ENCODE measurements at places on chromosomes 12 and 14.

DNA sequence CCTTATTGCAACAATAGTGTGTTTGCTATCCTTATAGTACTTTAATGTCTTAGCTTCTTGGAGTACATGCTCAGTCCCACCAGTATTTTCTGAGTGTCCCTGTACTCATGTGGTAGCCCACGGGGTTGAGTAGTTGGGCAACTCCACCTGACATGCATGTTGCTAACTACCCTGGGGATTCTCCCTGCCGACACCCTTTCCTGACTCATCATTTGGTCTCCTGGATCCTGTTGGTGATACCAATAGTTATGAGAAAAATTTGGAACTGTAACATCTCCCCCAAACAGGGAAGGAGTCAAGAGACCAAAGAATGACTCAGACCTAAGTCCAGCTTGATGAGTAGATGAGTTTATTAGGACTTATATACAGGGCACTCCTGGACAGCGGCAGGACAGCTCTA lies 101.6 kb downstream of the BRMS1L start:
- DNase-seq, result no peak

- DNase-seq, result no peak
Measured at GRCh38 chr12:62893276-62893675, 41.7 kb downstream of the PPM1H start.

- no peak for DNase-seq
Measured at GRCh38 chr12:20196767-20197166, 171.6 kb upstream of the PDE3A start.

GRCh38 chr12:47415054-47415453 lies 290.8 kb downstream of the RPAP3 start:
- no peak for DNase-seq

Data from EH (cell line).